ENCODE measurements at places on chromosomes 11 and 22.

DNA sequence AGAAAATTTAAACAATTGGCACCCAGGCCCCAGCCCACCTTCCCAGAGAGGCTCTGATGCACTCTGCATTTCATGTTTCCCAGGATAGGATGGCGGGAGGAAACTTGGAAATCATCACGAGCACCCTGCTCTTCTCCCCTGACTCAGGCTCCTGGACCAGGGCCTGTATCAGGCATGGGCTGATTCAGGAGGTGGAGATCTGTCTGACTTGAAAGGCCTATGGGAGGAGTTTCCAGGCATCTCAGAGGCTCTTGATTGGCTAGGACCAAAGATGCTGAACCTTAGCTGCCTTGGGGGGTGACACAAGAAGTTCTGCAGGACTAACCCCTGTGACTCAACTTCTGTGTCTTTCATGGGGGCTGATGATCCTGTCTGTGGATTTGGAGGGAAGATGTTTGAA, 106.2 kb downstream of the PKNOX2 start:
- no peak for DNase-seq

DNA sequence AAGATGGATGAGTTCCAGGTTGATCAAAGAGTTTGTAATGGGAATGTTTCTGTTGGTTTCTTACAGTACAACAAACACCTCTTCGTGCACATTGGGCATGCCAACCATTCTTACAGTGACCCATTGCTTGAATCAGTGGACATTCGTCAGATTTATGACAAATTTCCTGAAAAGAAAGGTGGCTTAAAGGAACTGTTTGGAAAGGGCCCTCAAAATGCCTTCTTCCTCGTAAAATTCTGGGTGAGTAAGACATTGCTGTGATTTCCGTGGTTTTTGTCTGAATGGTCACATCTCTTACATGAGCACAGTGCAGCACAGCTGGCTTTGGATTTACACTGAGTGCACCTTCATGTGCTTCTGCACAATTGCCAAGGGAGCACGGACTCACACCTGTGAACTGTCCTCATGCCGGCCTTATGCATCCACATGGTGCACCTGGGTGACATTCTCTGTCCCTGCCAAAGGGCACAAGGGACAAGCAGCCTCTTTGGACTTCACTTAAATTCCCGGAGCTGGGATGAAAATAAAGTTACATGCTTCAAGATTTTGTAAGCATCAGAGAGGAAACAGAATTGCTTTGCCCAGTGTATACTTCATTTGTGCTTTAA, 107.1 kb upstream of the RASSF10 start:
- no peak for DNase-seq

DNA sequence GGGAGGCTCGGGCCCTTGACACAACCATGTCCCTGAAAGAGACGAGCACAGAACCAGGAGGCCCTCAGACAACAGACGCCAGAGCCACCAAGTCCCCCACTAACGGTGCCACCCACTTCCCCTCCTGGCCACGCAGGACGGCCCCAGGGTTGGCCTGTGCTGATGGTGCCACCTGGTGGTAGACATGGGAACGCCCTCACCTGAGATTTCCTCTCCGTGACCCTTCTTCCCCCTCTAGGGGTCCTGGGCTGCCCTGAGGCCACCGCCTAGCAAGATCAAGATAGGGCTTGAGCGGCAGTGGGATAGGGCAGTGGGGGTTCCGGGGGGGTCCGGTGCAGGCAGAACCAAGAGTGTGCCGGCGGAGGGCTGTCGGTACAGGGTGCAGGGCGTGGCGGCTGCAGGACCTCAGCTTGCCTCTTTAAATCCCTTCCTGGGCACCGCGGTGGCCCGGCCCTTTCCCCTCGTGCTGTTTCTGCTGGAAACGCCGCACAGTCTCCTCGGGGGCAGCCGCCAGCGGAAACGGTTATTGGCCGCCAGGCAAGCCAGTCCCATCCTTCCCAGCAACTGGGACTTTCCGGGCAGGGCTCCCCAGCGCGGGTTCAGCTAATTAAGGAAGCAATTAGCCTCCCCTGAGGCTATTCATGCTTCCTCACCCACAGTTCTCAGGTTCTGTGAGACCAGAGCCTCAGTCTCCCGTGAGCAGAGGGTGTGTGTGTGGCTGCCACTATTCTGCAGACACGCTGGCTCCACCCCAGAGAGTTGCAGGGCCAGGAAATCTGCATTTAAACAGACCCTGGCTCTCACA, 5.5 kb upstream of the NFAM1 start:
- DNase-seq, result peak; percentile 63

DNA sequence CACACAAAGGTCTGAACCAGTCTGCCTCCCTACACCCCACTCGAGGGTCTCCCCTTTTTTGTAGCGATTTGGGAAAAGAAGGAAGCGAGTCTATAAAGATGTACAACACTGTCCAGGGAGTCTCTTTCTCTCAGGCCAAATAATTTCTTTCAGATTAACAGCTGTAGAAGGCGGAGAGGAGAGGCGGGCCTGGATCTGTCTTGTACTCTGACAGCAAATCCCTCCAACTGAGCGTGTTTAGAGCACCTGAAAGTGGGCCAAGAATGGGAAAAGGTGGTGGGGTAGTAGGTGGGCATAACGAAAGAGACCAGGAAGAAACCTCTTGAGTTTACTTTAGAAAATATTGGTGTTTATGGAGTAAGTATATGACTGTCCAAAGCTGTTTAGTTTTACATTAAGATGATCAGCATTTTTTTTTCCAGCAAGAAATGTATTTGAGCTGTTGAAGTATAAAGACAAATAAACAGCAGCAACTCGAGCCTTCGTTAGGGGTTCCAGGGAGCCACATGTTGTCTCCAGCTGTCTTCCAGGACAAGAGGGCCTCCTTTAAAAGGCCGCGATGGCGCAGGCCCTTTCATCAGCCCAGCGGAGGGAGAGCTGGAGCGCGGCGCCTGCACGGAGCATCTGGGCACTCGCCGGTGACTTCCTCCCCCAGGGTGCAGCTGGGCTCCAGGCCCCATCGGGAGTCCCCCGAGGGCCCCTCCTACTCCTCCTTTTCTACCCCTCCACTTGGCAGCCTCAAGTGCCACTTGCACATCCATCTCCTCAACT, 34.9 kb downstream of the SCUBE1 start:
- no peak for DNase-seq

GRCh38 chr22:37781434-37782059, 26.2 kb upstream of the GCAT start:
- no peak for DNase-seq

DNA sequence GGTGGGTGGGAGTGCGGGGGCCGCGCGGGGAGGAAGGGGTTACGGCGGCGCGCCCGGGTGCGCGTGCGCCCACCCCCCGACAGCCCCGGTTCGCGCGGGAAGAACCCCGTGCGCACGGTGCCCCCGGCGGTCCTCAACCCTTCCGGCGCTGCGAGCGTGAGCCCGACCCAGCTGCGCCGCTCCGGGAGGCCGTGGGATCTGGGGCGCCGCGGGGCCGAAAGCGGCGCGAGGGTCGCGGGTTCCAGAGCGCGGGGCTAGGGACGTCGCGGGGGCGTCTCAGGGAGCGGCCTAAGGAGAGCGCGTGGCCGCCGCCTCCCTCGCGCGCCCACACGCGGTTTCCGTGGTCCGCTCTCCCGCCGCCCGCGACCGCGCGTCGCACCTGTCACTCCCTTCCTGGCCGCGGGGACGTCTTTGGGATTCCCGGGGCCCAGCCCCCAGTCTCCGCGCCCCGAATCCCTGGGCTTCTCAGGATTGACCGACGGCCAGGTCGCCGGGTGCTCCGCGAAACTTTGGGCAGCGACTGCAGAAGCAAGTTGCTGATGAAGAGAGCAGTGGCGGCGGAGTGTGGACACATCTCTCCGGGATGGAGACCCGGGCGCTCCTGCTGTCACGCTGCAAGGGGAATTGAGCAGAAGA, 582 bp downstream of the SREBF2 start:
- DNase-seq, result no peak

DNA sequence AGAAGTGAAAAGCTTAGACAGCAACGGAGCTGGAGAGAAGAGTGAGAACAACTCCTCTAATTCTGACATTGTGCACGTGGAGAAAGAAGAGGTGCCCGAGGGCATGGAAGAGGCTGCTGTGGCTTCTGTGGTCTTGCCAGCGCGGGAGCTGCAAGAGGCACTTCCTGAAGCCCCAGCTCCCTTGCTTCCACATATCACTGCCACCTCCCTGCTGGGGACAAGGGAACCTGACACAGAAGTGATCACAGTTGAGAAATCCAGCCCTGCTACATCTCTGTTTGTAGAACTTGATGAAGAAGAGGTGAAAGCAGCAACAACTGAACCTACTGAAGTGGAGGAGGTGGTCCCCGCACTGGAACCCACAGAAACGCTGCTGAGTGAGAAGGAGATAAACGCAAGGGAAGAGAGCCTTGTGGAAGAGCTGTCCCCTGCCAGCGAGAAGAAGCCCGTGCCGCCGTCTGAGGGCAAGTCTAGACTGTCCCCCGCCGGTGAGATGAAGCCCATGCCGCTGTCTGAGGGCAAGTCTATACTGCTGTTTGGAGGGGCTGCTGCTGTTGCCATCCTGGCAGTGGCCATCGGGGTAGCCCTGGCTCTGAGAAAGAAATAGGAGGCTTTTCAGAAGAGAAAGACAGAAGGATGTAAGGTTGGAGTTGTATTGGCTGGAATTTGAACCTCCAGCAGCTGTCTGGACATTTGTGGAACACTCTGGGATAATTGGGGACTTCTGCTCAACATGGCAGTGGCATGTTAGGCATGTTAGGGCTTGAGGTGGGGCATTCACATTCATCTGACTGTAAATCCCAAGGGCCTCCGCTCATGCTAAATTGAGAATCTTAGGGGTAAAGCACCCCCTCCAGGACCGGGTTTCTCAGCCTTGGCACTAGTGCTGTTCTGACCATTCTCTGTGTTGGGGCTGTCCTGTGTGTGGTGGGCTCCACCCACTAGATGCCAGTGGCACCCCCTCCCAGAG, 47.1 kb downstream of the BID start:
- DNase-seq, result no peak

DNA sequence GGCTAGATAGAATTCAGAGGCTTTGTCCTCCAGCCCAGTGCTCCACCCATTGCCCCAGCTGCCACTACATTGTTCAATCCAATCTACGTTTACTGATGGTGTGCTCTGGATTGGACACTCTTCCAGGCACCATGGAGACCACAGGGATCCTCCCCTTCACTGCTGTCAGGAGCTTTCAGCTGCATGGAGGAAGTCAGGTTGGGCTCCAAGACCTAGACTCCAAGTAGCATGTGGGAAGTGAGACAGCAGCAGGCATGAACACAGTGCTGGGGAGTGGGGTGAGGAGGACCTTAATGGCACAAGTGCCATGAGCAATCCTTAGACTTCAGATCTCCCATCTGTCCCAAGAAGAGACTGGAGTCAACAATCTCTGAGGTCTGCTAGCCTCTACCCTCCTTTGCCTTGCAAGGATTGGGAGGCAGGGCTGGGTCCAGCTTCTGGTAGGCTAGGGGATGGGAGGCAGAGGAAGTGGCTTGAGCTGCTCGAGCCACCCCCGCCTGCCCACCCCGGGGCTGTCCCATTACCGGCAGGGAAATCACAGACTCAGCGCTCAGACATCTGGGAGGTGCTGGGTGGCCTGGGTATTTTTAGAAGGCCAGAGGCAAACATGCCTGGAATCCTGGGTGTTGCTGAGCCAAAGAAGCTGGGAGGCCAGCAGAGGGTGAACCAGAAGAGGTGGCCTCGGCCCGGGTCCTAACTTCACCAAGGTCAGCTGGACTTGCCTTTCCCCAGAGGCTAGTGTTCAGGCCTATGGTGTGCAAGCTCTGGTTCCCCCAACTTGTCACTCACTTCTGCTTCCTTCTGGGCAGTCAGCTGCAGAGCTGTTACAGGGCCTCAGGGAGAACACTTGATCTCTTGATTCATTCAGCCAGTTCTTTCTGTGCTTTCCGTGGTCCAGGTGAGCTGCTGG, 15.2 kb upstream of the FCHSD2 start:
- DNase-seq, result no peak

DNA sequence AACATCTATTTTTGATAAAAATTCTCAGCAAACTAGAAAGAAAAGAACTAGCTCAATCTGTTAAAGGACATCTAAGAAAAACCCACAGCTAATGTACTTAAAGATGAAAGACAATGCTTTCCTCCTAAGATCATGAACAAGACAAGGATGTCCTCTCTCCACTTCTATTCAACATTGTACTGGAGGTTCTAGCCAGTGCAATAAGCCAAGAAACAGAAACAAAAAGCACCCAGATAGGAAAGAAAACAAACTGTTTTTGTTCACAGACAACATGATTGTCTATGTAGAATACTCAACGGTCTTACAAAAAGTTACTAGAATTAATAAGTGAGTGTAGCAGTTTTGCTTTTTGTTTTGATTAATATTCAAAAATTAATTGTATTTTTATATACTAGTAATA, 7.8 kb downstream of the CD3D start:
- no peak for DNase-seq

- no peak for DNase-seq
Measured at GRCh38 chr11:13225038-13226001, 52.3 kb upstream of the BMAL1 start.

DNA sequence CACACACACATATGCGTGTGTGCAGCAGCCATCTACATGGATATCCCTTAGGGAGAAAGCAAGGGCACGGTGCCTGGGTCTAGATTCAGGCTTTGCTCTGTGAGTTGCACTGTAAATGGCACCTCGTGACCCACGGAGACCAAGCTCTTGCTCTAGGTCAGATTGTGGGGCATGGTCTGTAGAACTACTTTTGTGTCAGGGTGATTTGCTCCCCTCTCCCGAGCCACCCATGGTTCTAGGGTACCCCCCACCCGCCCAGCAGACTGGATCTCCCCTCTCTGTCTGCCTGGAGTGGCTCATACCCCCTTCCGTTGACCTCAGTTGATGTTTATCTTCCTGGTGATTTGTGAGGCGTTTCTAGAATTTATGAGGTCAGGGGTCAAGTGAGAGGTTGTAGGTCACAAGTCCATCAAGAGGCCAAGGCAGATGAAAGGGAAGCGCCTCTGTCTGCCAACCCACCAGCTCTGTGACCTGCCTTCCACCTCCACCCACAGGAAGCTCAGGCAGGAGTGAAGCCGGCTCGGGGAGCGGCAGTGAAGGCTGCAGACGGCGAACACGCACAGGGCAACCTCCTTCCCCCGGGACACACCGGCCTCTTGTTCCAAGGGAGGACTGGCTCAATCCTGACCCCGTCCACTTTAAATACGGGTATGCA, 76.2 kb upstream of the TTLL12 start:
- DNase-seq, result no peak

GRCh38 chr11:76579056-76579751, 91.3 kb downstream of the LRRC32 start:
- no peak for DNase-seq

DNA sequence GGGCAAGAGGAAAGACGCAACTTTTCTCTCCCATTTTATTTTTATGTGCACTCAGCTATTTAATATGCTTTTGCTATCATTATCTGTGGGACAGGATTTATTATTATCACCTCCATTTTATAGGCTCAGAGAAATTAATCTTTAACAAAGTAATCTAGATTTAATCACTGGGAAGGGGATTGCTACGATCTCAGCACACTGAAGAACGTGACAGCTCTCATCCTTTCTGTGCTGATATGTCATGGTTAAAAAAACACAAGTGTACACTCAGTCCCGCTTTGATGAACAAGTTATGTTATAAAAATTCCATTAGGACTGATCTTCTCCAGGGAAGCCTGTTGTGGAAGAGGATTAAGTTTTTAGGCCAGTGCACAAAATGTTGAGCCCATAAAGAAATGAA, 37.6 kb downstream of the CYB5R2 start:
- DNase-seq, result no peak

All from stimulated activated CD8-positive, alpha-beta memory T cell treated with anti-CD3 and anti-CD28 coated beads, Interleukin-4, amount 100 ng/mL, for 4 hours (primary cell).